Muscle of leg (tissue), 16 donors: ENCODE measurements at places on chromosomes 3 and 15. TPM values are rescaled to one million over a fixed set of nuclear protein-coding genes. Genes with fewer than 3 reads are reported as not detected.

LRRC49 gene
- polyA plus RNA-seq, result 4.5 TPM

GOLGA6D gene
- 0.23 TPM for polyA plus RNA-seq

GRCh38 chr15:68526269-68526668 is 52.5 kb upstream of the CORO2B start:
- DNase-seq, result no peak

DNA sequence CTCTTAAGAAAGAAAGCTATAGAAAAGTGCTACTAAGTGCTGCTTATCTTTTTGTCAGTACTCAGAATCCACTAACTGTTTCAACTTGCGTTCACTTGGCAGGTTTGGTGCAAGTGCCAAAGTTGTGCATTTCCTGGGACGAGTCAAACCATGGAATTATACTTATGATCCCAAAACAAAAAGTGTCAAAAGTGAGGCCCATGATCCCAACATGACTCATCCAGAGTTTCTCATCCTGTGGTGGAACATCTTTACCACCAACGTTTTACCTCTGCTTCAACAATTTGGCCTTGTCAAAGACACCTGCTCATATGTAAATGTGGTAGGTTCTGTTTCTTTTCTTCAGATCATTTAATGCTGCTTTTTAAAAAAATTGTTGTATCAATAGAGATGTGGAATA is 32.6 kb downstream of the GYG1 start:
- no peak for DNase-seq

GRCh38 chr3:35908366-35909232 is 269.3 kb downstream of the ARPP21 start:
- DNase-seq, result peak; percentile 77

- DNase-seq, result no peak
Measured at GRCh38 chr15:62637574-62637897, 405.0 kb upstream of the TPM1 start.
